HCT116 (cell line): ENCODE measurements at places on chromosomes 4 and X. TPM values are rescaled to one million over a fixed set of nuclear protein-coding genes. Genes with fewer than 3 reads are reported as not detected.

The MID2 gene
- total RNA-seq: 5.1 TPM

The GPR143 gene
- total RNA-seq: 1.8 TPM

The MID1 gene
- total RNA-seq: 48.8 TPM

The RHOH gene
- total RNA-seq: 0.74 TPM

The EDNRA gene
- 2.0 TPM for total RNA-seq

The FAM156B gene
- total RNA-seq: 13.5 TPM

The PCSK1N gene
- 0.22 TPM for total RNA-seq

The CYLC1 gene
- not detected for total RNA-seq

DNA sequence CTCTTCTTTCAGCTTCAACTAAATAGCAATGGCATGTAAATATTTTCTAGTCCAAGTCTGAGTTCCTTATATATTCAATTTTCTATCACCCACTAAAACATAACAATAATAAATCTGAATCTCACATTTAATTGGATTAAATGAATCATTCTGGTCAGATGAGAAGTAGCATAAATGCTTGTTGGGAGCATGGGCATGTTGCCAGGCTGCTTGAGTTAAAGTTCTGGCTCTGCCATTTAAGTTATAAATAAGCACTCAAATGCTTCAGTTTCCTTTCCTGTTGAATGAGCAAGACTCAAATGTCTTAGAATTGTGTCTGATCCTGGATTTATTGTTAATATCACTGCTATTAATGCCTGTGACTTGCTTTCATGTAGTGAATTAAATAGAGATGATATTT is 496.3 kb downstream of the STPG2 start:
- H3K4me1 ChIP-seq: no peaks in the 10 kb centered on the region
- no peak overlapping the region for H3K4me3 ChIP-seq
- DNase-seq: no peak

DNA sequence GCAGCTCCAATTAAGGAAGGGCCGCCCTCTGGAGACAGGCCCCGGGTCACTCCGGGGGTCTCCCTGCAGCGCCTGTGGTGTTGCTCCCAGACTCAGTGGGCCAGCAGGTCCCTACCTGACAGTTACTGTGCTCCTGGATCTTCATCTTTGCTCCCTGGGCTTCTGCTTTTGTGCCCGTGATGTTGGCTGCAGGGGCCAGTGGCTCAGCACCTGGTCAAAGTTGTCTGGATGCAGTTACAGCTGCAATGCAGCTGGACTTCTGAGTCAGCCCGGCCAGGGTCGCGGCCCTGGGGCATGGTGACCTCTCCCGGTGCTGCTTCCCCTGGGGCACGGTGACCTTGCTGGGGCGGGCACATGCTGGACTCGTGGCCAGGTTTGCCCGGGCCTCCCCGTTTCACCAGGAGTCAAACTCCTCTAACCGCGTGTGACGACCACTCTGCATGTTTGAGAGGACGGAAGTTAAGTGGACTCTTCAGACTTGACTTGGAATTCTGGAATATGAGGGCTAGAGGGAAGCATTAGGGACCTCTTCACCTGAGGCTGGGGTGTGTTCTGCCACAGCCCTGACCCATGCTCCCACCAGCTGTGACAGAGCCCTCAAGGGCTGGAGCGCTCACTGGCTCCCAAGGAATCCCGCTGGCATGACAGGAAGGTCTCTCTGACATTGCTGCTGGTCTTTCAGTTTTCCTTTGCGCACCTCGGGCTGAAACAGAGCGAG is 3.7 kb downstream of the CTAG2 start:
- no peak for DNase-seq
- no peak overlapping the region for H3K27ac ChIP-seq
- H3K4me1 ChIP-seq: no peaks in the 10 kb centered on the region
- H3K27me3 ChIP-seq: no peaks in the 10 kb centered on the region
- no peaks in the 10 kb centered on the region for H3K36me3 ChIP-seq
- no peak overlapping the region for H3K4me3 ChIP-seq

DNA sequence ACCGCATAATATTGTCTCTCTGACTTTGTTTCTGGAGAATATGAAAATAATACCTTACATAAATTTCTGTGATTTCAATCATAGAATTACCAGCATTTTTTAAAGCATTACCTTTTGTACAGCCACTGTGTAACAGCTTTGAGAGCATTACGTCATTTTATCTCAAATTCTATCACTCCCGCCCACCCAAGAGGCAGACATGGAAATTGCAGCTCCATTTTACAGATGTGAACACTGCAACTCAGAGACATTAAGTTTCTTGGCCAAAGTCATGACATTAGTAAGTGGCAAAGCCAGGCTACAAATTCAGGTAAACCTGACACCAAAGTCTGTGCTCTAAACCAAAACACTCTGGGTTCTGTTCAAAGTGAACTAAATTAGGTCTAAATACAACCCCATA is 33.6 kb upstream of the KDR start:
- H3K4me3 ChIP-seq: no peak overlapping the region
- no peak overlapping the region for H3K27ac ChIP-seq
- H3K4me1 ChIP-seq: no peaks in the 10 kb centered on the region
- no peaks in the 10 kb centered on the region for H3K27me3 ChIP-seq
- H3K36me3 ChIP-seq: no peaks in the 10 kb centered on the region

- H3K4me3 ChIP-seq: no peak overlapping the region
- H3K4me1 ChIP-seq: peaks cover 4% of the 10 kb centered on the region
- no peaks in the 10 kb centered on the region for H3K36me3 ChIP-seq
- DNase-seq: no peak
Measured at GRCh38 chr4:6183740-6184139, 16.6 kb downstream of the JAKMIP1 start.

- H3K27me3 ChIP-seq: no peaks in the 10 kb centered on the region
- H3K4me1 ChIP-seq: no peaks in the 10 kb centered on the region
- H3K27ac ChIP-seq: no peak overlapping the region
Measured at GRCh38 chrX:31449081-31449480, 377.2 kb upstream of the FTHL17 start.

- no peaks in the 10 kb centered on the region for H3K36me3 ChIP-seq
- H3K27me3 ChIP-seq: no peaks in the 10 kb centered on the region
- H3K4me3 ChIP-seq: no peak overlapping the region
- H3K4me1 ChIP-seq: peaks cover 2% of the 10 kb centered on the region; the same call in 1 of the 2 replicates
- no peak for DNase-seq
Measured at GRCh38 chrX:68185161-68185560, 248.1 kb downstream of the OPHN1 start.

DNA sequence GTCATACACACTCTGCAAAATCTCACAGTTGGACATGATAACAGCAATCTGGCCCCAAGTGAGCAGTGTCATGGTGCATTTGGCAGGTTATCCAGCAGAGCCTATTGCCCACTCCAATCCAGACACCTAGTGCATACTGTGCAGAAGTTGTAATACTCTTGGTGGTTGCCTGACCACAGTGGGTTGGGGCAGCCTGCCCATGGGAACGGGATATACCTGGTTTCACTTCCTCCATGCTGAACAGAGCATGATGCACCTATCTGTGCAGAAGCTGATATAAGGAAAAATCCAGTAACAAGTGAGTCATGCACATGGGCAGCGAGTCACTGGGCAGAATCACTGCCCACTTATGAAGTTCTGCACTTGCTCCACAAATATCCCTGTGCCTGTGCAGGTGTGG is 105.3 kb upstream of the IGSF1 start:
- H3K4me3 ChIP-seq: no peak overlapping the region
- no peaks in the 10 kb centered on the region for H3K27me3 ChIP-seq
- DNase-seq: peak; percentile 10
- H3K4me1 ChIP-seq: peaks cover 9% of the 10 kb centered on the region; the same call in 1 of the 2 replicates

- DNase-seq: no peak
- H3K27me3 ChIP-seq: no peaks in the 10 kb centered on the region
- peak overlapping the region; percentile 74 for H3K4me3 ChIP-seq
- peak overlapping the region; percentile 88; the same call in 1 of the 2 replicates for H3K27ac ChIP-seq
- H3K4me1 ChIP-seq: peaks cover 15% of the 10 kb centered on the region; the same call in 1 of the 2 replicates
- H3K36me3 ChIP-seq: no peaks in the 10 kb centered on the region
Measured at GRCh38 chr4:2261110-2261852, 628 bp downstream of the MXD4 start.

- H3K4me3 ChIP-seq: no peak overlapping the region
- no peak for DNase-seq
- H3K27ac ChIP-seq: no peak overlapping the region
- H3K4me1 ChIP-seq: peaks cover 12% of the 10 kb centered on the region
- H3K36me3 ChIP-seq: no peaks in the 10 kb centered on the region
- H3K27me3 ChIP-seq: no peaks in the 10 kb centered on the region
Measured at GRCh38 chrX:9871701-9872268, 85.6 kb downstream of the SHROOM2 start.

DNA sequence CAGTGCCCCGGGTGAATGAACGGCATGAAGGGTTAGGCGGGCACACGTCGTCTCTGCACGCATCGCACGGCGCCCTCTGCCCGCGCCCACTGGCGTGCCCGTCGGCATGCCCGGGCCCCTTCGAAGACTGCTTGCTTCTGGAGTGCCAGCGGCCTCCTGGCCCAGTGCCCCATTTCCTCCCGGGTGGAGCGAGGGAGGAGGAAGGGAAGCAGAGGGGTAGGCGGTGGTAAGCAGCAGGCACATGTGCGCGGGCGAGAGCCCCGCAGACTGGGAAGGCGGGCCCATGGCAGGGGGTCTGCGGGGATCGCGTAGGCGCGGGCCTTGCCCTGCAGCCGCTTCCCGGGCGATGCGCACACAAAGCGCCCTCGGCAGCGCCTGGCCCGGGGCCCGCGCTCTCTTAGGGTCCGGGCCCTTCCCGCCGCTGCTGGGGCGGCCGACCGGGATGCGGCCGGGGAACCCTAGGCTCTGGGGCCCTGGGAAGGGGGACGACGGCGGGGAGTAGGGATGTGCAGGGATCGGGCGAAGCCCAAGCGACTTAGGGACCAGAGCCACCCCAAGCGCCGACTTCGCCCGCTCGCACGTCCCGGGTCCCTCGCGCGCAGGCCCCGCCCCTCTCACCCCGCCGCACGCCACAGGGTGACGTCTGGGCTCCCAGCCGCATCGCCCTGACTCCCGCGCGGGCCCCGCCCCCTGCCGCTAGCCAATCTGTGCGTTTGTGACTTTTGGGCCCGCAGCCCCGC is 866 bp upstream of the EMD start:
- no peak for DNase-seq
- H3K36me3 ChIP-seq: peaks cover 4% of the 10 kb centered on the region; the same call in 1 of the 2 replicates
- H3K4me1 ChIP-seq: peaks cover 12% of the 10 kb centered on the region
- H3K4me3 ChIP-seq: peak overlapping the region; percentile 60

DNA sequence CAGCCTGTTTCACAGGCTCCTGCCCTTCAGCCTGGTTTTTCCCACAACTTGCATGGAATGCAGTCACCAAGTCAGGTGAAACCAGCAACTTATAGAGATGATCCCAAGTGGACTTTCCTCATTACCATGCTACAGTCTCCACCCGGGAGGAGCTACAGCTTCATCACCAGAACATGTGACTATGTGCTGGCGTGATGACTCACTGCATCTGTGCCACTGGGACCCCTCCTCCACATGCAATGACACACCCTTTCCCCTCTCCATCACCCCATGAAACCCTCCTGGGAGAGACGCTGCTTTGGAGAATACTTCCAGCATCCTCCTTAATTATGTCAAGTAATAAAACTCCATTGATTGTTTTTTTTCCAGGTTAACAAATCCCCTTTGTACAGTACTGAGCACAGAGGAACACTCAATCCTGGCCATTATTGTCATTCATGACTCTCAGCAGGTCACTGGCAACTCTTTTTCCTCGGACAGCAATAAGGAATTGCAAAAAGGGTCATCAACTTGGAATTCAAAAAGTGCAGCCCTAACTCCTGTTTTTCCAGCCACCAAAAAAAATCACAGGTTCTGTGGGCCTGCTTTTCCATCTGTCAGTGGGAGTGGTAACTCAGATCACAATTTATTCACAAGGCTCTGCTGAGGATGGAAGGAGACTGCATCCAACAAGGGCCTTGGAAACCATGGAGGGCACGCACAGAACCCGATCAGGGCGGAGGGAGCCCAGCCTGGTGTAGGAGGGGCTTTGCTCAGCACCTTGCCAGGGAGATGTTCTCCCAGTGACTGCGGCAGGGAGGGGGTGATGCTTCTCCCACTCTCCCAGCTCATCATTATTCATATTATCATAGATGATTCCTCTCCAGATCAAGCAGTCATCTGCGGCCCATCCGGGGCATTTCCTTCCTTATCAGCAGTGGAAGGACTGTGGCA is 17.4 kb downstream of the QDPR start:
- no peaks in the 10 kb centered on the region for H3K27me3 ChIP-seq
- H3K4me3 ChIP-seq: no peak overlapping the region
- H3K27ac ChIP-seq: no peak overlapping the region
- peaks cover 21% of the 10 kb centered on the region for H3K36me3 ChIP-seq
- H3K4me1 ChIP-seq: no peaks in the 10 kb centered on the region
